ENCODE measurements at places on chromosomes 5 and 9.

DNA sequence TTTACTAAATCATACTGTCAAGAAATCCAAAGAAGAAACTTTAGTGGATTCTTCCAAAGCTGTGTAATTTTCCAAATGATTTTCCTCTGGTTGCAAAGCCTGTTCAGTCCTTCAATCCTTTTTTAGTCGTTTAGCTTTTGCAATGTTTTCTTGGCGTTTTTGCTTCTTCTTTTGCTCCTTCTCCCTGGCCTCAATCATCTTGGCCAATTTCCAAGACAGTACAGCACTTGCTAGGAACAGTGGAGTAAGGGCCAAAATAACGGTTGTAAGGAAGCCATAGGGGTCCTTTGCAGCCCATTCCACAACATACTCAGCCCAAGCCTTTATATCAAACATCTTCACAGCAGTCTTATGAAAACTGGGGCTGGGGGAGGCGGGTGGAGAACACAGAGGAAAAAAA is 2.4 kb downstream of the SMIM15 start:
- DNase-seq: no peak

- no peak for DNase-seq
These were observed 114.4 kb downstream of the AUH start for GRCh38 chr9:91247278-91247677.

DNA sequence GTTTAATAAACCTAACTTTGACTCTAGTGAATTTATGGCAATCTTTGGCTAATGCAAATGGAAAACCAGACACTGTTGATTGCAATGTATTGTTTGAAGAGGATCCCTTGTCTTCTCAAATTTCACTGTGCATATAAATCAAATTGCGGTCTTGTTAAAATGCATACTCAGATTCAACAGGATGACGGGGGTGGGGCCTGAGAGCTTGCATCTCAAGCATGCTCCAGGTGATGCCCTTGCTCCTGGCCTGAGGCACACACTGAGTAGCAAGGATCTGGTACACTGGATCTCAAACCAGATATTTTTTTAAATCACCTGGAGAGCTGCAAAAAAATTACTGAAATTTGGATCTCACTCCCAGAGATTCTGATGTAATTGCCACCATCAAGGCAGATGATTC is 463.7 kb downstream of the DNAH5 start:
- no peak for DNase-seq

GRCh38 chr5:98585661-98586310 is 187.7 kb upstream of the RGMB start:
- no peak for DNase-seq

GRCh38 chr9:6609497-6610016 is 36.0 kb downstream of the GLDC start:
- no peak for DNase-seq

DNA sequence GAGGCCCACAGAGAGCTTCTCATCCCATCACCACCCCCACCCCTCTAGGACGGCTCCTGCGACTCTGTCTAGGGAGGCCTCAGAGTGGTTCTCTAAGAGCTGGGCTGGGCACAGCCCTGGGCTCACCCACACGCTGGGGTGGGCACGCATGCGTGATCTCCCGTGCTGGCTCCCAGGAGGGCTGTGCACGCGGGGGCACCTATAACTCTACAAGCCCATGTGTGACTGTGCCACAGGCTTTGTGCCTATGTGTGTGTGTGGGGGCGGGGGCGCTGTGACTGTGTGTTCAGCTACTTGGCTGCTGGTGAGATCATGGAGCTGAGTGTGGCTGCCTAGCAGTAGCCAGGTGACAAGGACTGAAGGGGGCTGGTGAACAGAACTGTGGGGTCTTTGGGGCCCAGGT is 32.2 kb downstream of the NDUFA8 start:
- DNase-seq: no peak

DNA sequence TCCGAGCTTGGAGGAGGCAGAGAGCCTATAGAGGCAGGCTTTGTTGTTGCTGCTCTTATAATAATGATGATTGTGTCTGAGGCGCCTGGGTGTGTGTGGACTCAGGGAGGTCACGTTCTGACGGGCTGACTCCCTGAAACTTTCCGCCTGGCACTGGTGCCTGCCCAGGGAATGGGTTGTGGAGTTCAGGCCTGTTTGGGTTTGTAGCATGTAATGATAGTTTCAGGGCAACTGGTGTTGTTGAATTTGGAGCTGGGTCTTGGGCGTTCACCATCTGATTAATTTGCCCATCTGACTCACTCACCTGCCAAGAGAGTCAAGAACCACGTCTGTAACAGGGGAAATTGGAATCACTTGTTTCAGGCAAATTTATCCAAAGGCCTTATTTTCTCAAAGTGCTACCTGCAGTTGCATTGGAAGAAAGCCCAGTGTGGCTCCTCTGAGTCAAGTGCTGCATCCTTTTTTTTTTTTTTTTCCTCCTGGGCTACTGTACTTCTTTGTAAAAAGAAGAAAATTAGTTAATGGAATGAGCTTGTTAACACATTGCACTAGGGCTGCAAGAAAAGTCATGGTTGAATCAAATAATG is 386.5 kb downstream of the GADD45G start:
- DNase-seq: no peak

GRCh38 chr5:172178301-172178987 is 9.6 kb downstream of the STK10 start:
- no peak for DNase-seq

DNA sequence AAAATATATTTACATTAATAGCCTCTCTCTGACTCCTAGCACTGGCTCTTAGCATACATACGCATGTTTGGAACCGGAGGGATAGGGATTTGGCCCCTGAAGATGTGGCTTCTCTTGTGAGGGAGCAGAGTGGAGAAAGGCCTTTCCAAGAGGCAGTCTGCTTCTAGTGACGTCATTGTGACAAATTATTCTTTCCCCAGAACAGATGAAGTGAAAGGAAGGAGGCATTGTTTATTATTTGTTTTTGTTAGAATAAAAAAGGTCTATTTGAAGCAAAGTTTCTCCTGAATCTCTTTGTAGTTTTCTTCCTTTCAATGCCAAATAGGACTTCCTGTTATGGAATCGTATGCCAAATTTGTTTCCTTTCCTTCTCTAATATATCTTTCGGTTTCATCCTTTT is 361.6 kb downstream of the ICE1 start:
- DNase-seq: no peak
